CD8-positive, alpha-beta T cell (primary cell): ENCODE measurements at places on chromosomes 16 and 17. TPM values are rescaled to one million over a fixed set of nuclear protein-coding genes. Genes with fewer than 3 reads are reported as not detected.

The FGF11 gene
- total RNA-seq: 1.7 TPM

The GRB2 gene
- total RNA-seq: 96.2 TPM

The AKAP1 gene
- 20.6 TPM for total RNA-seq

The DNAH2 gene
- total RNA-seq: not detected

The FMNL1 gene
- total RNA-seq: 558 TPM

The WDR45B gene
- 103 TPM for total RNA-seq

The KIF2B gene
- not detected for total RNA-seq

The IGFBP4 gene
- total RNA-seq: 5.2 TPM

The OR1A1 gene
- total RNA-seq: not detected

The NPIPA3 gene
- total RNA-seq: 2.9 TPM

The MPP3 gene
- total RNA-seq: not detected

The IFI35 gene
- 24.3 TPM for total RNA-seq

The AGRP gene
- total RNA-seq: not detected
